ENCODE measurements at places on chromosomes 12 and 14. TPM values are rescaled to one million over a fixed set of nuclear protein-coding genes. Genes with fewer than 3 reads are reported as not detected.

STYK1 gene
- total RNA-seq: 5.7 TPM

CCDC196 gene
- not detected for total RNA-seq

CLEC9A gene
- not detected for total RNA-seq

BDKRB2 gene
- 22.1 TPM for total RNA-seq

MTERF2 gene
- total RNA-seq: 2.8 TPM

PIWIL1 gene
- not detected for total RNA-seq

PRR13 gene
- total RNA-seq: 92.0 TPM

PRR4 gene
- 0.64 TPM for total RNA-seq

TMEM30B gene
- 14.7 TPM for total RNA-seq

GPR68 gene
- 11.6 TPM for total RNA-seq

CPNE6 gene
- not detected for total RNA-seq

PTHLH gene
- total RNA-seq: 19.0 TPM

FGF6 gene
- total RNA-seq: not detected

KRT6B gene
- total RNA-seq: 2,496 TPM

HPD gene
- 0.28 TPM for total RNA-seq

SIX6 gene
- total RNA-seq: not detected

RTL1 gene
- not detected for total RNA-seq

OTX2 gene
- total RNA-seq: not detected

A2ML1 gene
- 720 TPM for total RNA-seq

SLCO1B3 gene
- 1.2 TPM for total RNA-seq

ADAM21 gene
- not detected for total RNA-seq

RASAL1 gene
- 53.1 TPM for total RNA-seq

SMIM41 gene
- not detected for total RNA-seq

CATSPERB gene
- 3.3 TPM for total RNA-seq

NGB gene
- not detected for total RNA-seq

HCAR1 gene
- total RNA-seq: 0.08 TPM

RARG gene
- total RNA-seq: 168 TPM

STON2 gene
- total RNA-seq: 54.0 TPM

RNASE4 gene
- total RNA-seq: 1.7 TPM

MANSC1 gene
- total RNA-seq: 47.8 TPM

C3AR1 gene
- total RNA-seq: 0.76 TPM

SLC25A47 gene
- not detected for total RNA-seq

KCNMB4 gene
- 0.76 TPM for total RNA-seq

GTF2A1 gene
- 21.7 TPM for total RNA-seq

GLS2 gene
- total RNA-seq: 2.6 TPM

OASL gene
- 5.9 TPM for total RNA-seq

GLIPR1L1 gene
- not detected for total RNA-seq

GLIPR1L2 gene
- total RNA-seq: 0.24 TPM

Measured in esophagus mucosa (tissue), 1 donor.